ENCODE measurements at places on chromosomes 16 and 17.

DNA sequence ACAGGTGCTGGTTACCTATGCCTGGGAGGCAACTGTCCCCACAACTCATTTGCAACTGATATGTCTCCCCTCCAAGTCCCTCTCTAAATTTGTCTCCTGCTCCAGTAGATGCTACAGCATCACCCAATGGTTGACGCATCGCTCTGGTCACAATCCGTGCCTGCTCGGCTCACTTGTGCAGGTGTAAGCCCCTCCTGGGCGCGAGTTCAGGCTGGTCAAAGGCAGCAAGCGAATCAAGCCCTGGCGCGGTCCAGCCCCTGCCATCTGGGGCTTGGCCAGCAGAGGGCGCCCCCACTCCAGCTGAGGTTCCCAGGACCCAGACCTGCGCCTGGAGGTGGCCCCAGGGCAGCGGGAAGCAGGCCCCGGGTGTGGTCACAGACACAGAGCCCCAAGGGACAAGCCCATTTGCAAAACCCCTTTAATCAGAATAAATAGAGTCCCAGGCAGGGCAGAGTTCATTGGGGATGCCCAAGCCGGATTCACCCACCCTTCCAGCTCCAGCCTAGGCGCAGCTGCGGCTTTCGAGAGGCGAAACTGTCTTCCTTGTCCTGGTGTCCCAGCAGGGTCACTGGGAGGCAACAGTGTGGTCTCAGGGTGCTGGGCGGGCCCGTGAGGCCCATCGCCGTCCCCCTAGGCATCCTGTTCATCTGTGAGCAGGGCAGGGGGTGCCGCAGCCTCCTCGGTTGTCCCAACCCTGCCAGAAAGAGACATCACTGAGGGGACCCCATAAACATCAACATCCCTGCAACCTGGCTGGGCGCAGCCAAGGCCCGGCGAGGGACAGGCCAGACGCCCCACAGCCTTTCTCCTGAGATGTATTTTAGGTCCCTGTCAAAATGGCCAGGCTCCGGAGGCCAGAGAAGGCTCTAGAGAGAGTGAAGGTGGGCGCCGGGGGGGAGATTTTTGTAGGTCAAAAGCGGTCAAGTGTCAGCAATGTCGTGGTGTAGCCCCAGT lies 15.8 kb downstream of the TMC6 start:
- DNase-seq = peak; percentile 33

GRCh38 chr17:17191961-17192381 lies 14.2 kb downstream of the PLD6 start:
- no peak for DNase-seq

DNA sequence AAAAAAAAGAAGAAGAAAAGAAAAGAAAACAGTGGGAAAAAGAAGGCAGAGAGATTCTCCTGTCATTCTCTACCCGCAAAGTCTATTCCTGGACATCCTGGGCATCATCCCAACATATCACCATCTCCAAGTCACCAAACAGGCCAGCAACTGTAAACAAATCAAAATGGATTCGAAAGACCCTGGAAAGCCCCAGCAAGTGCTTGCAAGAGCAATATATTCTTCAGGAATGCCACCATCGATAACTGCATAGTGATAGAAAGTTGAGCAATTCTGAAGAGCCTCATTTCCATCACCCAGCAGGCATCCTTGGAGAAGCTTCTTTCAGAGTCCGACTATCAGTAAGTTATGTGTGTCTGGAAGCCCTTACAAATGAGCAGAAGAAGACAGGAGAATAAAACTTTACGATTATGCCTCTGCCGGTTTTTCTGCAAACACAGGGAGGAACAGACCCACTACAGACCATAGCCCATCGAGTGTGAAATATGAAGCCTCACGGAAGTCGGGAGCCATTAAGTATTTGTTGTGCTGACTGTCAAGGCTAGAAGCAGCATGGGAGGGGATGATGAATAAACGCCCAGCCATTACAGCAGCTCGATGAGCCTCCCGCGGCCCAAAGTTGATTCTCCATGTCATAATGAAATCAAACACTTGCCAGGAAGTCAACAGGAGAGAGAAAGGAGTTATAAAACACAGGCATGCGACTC lies 64.5 kb upstream of the SEC14L1 start:
- DNase-seq = no peak

GRCh38 chr16:2226245-2226793 lies 2.9 kb downstream of the E4F1 start:
- DNase-seq = no peak

DNA sequence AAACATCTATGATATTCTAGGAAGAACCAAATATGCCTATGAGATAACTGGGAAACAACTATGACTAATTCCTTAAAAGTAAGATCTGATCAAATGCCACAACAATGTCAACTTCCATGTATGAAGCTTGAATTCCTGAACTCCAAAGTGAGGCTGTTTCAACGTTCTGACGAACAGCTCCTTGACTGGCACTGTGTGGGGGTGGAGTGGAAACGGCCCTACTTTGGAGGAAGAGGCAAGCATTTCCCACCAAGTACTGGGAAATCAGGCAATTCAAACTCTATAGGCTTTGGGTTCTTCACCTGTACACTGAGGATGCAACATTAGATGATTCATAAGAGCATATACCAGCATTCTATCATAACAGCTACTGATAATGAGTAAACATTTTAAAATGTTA lies 187.2 kb downstream of the CDK5R1 start:
- no peak for DNase-seq

DNA sequence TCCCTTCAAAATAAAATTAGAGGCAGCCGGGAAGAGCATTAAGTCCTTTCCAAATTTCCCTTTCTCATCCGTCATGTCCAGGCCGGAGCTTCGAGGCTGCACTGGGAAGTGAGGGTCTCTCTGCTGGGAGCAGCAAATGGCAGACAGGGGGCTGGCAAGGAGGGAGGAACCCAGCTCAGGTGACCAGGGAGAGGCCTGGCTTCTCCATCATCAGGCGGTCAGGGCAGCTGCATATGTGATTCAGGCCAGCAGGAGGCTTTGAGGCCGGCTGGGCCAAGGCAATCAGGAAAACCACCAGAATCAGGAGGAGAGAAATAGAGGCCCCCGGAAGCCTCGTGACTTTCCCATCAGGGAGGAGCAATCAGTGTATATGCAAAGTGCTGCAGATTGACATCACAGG lies 85.0 kb upstream of the RPL38 start:
- peak; percentile 56 for DNase-seq

DNA sequence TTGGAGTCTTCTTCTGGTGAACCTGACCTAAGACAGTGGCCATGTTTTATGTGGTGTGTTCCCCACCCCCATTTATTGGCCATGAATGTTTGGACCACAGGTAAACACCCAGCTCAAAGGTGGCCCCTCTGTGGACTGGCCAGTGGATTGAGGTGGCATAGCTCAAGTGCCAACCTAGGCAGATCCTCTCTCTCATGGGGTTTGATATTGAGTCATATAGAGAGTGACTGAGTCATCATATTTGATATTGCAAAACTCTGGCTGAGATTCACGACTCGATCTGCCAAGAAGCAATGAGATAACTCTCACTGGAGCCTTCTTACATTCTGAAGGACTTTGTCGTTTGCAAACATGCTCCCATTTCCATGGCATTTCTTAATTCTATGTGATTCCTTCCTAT lies 10.5 kb upstream of the TEKT3 start:
- no peak for DNase-seq

DNA sequence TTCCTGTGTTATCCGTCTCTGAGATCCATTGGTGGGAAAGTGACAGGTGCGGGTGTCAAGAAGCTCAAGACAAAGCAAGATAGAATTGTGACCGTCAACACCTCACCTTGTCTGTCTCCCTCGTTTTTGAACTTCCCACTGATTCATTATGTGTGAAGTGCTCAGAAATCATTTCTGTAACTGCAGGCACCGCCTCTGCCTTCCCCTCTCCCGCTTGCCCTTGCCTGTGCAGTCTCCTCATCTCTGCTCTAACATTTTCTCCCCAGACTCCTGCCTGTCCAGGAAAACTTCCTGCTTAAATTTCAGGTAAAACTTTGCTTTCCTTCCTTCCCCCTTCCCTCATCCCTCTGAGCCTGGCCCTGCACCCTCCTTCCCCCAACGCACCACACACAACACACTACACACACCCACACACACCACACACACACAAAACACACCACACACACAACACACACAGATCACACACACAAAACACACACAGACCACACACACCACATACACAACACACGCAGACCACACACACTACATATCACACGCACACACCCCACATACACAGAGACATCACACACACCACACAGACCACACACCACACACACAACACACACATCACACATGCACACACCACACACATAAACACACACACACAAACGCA lies 25.7 kb downstream of the CALB2 start:
- no peak for DNase-seq

- DNase-seq = no peak
These were observed 2.6 kb upstream of the ZNF768 start for GRCh38 chr16:30528799-30529457.

DNA sequence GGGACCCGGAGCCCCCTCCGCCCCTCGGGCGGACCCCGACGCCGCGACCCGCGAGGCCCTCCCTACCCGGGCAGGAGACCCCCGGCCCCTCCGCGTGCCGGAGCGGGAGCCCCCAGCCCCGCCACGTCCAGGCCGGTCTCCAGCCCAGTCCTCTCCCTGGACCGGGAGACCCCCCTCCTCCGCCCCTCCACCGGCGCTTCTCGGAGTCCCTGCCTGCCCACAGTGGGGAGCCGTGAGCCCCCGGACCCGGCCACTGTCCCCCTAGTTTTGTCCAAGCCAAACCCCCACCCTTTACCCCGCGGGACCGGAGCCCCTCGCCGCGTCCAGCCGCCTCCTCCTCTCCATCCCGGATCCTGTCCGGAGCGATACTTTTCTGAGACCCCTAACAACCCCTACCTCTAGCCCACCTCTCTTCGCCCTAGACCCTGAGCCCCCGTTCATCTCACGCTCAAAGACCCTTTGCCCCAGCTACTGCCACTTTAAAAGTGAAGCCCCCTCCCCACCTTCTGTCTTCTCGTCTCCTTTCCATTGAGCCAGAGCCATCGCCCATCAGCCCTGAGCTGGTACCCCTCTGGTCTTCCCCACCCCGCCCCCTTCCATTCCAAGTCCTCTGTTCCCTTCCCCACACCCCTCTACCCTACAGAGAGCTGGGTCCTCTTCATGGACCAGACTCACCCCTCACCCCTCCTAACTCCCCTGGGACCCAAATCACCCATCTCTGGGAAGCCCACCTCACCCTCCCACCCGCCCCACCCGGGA lies 1.0 kb downstream of the NECAB2 start:
- no peak for DNase-seq

Data from left hindlimb (tissue), 1 donor.